ENCODE measurements at places on chromosomes 11 and 22.
A peak's percentile ranks its signal among the peaks of the same experiment; 100 is the strongest.

DNA sequence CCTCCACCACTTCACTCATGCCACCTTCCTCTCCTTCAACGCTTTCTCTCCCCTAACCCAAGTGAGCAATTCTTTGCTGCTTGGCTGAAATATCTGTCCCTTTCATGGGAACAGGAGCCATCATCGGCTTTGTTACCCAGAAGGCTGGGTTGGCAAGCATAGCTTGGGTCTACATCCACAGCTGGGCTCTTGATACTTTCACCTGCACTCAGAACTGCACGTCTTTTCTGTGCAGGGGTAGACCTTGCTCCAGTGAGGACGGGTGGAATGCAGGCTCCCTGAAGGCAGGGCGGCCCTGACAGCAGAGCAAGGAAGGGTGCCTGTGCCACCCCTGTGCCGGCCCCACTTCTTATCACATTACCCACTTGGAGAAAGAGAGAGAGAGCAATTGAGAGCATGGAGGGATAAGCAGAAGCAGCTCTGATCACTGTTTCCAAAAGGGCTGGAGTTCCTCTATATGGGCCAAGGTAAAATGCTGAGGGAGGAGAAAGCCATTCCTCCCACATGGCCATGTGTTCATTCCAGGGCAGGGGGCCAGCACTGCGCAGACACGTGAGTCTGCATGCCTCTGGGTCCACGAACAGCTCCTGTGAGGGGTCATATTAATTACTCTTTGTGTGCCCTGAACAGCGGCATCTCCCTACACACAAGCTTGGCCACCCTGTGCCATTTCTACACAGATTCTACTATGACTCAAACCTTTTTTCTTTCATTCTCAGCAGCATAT is 181.8 kb downstream of the BUD13 start:
- no peak for DNase-seq

DNA sequence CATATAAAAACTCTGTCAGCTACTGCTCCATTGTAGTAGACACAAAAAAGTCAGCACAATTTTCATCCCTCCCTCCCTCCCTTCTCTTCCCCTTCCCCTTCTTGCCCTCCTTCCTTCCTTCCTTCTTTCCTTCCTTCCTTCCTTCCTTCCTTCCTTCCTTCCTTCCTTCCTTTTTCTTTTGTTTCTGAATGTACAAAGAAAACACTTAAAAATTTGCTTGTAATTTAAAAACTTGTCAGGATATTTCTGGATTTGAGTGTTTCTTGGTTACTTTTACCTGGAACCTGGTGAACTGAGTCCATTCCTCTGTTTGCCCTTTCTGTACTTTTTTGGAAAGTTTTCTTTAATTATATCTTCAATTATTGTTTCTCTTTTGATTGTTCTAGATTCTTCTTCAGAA is 31.5 kb upstream of the PLET1 start:
- no peak for DNase-seq

DNA sequence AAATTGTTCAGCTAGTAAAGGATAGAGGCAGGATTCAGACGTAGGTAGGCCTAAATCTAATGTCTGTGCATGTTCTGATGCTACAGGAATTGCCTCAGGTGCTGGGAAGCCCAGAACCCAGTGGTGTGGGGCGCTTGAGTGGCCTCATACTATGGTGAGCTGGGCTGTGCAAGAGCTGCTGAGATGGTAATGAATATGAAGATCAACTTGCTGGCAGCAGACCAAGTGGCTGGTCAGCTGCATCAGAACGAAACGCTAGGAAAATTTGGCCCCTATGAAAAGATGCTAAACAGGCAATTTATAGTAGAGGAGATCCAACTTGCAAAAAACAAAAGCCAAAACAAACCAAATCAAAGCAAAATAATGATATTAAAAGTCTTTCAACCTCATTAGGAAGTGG is 102.7 kb downstream of the INSC start:
- DNase-seq, result no peak

DNA sequence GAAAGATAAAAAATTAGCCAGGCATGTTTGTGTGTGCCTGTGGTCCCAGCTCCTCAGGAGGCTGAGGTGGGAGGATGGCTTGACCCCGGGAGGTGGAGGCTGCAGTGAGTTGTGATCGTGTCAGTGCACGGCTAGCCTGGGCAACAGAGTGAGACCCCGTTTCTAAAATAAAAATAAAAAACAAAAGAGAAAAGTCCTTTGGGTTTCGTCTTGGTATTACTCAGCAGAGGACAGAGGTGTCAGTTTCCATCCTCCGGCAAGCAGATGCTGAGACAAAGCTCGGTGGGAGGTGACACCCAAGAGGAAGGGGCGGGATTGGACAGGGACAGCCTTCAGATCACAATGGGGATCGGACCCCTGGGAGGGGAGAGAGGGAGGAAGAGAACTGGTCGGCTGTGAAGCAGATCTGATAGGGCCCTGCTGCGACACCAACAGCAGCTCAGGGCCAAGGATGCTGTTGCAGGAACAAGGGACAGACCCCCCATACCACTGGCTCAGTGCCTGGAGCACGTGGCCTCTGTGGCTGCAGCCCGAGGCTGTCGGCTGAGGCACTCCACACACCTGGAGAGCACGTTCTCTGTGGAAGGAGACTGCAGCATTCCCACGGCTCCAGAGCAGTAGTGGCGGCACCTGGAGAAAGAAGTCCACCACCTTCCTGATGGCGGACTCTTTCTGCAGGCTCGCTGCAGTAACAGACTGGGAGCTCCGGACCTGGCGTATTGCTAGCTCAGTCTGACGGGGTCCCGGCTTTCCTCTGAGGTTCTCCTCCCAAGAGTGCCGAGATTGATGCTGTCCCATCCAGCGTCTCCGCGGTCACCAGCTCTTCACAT is 5.2 kb upstream of the BID start:
- no peak for DNase-seq

DNA sequence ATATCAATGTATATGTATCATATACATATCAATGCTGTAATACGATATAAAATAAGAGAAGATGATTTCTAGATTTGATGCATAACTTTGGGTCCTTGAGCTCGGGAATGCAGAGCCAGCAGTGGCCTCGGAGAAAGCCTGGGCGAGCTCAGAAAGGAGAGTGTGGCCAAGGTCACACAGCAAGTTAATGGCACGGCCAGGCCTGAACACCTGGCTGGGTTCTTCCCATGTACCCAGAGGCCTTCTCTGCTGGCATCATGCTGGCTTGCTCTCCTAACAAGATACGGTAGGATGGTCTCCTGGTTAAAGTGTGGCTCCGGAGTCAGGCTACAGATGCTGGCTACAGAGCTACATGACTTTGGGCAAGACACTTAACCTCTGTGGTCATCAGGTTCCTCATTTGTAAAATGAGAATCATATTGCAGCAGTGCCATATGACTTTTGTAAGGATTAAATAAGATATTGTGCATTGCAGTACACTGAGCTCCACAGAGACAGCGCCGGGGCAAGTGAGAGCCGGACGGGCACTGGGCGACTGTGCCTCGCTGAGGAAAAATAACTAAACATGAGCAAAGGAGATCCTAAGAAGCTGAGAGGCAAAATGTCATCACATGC is 29.9 kb downstream of the TPST2 start:
- no peak for DNase-seq

DNA sequence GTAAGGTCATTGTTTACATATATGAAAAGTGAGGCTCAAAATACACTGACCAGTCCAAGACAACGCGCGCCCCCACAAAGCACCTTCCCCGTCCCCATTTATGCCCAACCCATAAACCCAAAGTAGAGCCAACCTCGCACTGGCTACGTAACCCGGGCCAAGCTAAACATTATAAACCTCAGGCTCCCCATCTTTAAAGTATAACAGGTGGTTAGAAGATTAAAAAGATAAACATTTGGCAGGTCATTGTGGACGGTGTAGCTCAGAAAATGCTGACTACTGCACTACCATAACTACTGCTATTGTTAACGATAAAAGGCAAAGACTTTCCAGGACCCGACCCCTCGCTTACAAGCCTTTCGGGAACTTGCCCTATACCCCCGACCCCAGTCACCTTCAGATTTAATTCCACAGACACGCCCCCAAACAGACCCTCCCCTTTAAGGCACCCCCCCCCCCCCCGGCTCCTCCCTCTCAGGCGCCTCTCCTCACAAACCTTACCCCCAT is 470 bp downstream of the NUMA1 start:
- no peak for DNase-seq

DNA sequence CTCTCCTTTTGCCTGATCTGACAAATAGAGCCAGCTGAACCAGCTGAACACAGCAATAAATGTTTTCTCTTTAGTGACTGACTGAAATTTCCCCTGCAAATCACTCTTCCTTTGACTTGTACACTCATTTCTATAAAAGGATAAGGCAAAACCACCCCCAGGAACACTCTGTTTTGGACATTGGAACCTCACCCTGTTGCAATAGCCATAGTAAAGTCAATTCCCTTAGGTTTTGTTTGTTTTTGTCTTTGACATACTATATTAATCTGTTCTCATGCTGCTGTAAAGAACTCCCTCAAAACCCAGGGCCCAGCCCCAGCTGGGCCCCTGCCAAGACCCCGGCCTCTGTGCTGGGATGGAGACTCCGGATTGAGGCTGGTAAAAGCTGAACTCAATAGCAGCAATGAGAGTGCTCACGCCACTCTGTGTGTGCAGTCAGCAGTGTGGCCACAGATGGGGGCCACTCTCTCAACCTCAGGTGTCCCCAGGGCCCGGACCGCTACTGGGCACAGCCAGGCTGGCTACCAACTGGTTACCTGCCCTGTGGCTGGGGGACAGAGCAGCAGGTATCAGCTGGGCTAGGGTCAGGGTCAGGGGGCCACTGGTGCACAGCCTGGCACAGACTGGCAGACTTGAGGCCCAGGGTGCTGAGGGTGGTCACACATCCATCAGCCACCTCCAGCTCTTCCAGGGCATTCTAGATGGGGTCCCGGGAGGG is 597.4 kb downstream of the LUZP2 start:
- DNase-seq, result no peak

GRCh38 chr11:20592741-20593140 is 6.7 kb upstream of the SLC6A5 start:
- no peak for DNase-seq

GRCh38 chr11:120147950-120148270 is 10.0 kb upstream of the TRIM29 start:
- no peak for DNase-seq

DNA sequence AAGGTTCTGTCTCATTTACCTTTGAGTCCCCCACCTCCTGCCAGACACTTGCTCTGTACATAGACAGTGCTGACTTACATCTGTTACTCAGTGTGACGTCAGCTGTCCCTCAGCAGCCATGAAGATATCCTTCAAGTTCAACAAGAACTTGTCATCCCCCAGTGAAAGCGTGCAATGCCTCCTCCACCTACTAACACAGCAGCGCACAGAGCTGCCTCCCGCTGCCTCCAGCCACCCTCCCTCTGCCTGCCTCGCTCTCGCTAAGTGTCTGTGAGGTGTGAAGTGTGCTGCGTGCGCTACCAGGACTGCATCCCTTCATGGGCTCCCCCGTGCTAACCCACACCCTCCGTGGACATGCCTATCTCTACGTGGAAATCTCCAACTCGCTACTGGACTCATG is 621.4 kb downstream of the BRD1 start:
- peak; percentile 50 for DNase-seq

DNA sequence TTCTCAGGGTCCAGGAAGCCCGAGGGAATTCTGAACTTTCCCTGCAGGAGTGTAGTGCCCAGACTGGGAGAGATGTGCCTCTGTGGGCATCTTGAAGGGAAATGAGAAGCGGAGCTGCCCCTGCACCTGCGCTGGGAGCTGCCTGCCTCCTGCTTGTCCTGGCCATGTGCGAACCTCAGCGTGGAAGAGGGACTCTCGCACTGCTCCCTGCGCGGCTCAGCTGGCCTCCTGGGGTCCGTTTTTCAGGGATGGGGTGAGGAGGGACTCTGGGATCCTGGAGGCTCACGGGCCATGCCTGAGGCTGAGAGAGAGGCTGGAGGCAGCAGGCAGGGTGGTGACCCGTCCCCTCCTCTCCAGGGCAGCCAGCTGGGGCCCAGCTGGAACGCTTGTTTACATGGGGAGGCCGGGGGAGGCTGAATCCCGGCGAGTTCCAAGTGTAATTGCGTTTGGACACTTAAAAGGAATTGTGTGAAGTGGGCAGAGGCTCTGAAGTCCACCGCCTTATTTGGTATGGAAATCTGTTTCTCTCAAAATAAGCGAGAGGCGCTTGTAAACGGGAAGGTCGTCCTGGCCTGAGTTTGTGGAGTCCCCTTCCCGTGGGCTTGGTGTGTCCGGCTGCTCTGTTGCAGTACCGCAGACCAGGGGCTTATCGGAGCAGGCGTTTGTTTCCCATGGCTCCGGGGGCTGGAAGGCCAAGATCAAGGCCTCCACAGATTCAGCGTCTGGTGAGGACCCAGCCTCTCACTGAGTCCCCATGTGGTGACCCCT is 1.2 kb upstream of the MRGPRF start:
- DNase-seq, result no peak

DNA sequence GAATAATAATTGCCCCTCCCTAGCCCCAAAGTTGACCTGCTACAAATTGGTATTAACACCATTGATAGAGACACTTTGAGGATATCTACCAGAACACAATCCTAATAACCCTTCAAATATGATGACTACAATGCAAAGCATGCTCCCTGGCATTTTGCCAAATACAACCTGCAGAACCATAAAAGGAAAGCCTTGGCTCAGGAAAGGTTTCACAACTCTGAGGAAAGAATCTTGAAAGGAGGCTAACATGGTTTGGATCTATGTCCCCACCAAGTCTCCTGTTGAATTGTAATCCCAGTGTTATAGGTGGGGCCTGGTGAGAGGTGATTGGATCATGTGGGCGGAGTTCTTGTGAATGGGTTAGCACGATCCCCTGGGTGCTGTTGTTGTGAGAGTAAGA is 140.4 kb upstream of the ARHGAP42 start:
- DNase-seq, result no peak

GRCh38 chr11:118544647-118545010 is 13.6 kb downstream of the TMEM25 start:
- DNase-seq, result no peak

- DNase-seq, result no peak
Observed at GRCh38 chr22:17707526-17707925, 66.7 kb downstream of the BID start.

DNA sequence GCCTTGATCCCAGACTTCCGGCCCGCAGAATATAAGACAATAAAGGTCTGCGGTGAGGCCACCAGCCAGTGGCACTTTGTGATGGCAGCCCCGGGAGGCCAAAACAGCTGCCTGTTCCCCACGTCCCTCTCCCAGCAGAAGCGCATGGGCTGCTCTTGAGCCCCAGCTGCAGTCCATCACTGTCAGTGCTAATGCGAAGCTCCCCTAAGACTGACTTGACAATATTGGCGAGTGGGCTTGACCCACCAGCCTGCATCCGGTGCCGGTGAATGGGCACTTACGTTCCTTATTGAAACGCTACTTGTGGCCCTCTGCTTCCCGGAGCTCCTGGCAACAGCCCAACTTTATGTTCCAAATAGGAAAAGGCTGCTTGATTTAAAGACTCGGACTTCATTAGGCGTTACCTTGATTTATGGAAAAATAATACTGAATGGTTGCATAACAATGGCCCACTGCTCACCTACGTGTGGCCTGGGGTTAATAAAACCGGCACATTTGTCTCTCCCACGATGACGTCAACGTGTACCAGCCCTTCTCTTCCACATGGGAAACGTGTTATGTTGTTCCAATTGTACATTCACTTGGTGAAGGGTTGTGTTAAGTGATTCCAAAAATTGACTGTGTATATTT is 93.4 kb upstream of the SEPTIN5 start:
- DNase-seq, result no peak

Data from coronary artery (tissue), 2 donors.